Right cardiac atrium (tissue), 5 donors: ENCODE measurements at places on chromosomes 12 and 14.

GRCh38 chr12:39402922-39403321 lies 40.0 kb downstream of the KIF21A start:
- DNase-seq = no peak

DNA sequence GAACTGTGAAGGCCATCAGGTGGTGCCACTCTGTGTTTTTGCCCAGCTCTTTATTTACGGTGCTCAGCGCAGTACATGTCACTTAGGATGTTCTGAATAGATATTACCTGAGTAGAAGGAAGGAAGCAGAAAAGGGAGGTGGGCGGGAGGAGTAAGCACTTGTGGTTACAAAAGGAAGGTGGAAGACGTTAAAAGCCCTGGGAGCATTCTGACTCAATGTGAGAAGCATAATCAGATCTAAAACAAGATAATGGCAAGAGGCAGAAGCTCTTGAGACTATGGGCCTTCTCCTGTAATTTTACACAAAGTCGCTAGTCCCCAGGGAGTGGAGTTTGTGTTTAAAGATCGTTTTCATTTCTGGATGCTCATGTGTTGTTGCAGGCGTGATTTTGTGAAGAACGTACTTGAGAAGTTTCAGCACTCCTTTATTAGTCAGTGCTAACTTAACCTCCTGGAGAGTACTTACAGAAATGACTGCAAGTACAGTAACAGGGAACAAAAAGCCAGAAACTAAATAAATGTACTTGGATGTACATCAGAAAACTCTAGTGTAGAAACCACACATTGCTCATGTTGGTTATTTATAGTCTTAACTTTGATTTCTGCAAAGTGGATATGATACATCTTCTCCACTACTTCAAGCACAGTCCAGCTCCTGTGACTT lies 1523.5 kb downstream of the AACS start:
- no peak for DNase-seq

GRCh38 chr14:55138091-55138490 lies 9.0 kb downstream of the LGALS3 start:
- DNase-seq = peak; percentile 66

DNA sequence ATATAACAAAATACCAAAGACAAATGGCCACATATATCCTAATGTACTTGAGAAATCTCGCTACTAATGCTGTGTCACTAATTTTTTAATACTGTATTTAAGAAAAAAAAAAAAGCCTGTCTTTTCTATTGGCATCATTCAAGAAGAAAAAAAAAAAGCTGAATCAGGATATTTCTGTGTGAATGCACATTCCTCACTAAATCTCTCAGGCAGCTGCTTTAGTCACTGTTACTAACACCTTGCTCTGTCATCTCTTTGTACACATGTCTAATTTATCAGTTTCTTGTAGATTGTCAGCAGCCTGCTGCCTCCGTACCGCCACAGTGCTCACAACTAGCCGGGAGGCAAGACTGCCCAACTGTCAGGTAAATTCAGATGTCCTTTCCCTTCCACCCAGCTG lies 32.0 kb upstream of the FGD4 start:
- no peak for DNase-seq

DNA sequence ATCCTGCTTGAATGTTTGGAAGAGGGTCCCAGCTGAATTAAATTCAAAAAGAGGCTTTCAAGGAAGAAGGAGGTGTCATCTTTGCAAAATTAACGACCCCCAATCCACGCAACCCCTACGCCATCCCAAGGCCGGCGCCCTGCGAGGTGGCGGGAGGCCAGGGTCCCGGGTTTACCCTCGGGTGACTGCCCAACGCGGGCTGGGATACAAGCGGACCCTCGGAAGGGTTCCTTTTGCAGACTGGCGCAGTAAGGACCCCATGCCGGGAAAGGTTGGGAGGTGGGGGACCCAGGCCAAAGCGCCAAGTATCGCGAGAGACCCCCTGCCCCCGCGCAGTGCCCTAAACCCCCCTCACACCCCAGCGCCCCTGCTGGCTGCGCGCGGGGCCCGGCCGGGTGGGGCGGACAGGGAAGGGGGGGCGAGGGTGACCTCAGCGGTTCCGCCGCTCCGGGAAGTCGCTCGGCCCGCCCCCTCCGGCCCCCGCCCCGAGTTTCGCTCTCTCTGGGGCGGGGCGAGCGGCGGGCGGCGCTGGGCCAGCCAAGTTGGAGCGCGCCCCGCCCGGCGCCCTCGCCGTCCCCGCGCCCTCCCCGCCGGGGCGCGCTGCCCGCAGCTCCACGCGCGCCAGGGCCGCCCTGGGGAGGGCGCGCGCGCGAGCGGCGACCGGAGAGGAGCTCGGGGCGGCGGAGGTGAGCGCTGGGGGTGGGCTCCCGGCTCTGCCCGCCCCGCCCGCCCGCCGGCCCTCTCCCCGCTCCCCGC lies 708 bp upstream of the ZBTB42 start:
- peak; percentile 97 for DNase-seq

DNA sequence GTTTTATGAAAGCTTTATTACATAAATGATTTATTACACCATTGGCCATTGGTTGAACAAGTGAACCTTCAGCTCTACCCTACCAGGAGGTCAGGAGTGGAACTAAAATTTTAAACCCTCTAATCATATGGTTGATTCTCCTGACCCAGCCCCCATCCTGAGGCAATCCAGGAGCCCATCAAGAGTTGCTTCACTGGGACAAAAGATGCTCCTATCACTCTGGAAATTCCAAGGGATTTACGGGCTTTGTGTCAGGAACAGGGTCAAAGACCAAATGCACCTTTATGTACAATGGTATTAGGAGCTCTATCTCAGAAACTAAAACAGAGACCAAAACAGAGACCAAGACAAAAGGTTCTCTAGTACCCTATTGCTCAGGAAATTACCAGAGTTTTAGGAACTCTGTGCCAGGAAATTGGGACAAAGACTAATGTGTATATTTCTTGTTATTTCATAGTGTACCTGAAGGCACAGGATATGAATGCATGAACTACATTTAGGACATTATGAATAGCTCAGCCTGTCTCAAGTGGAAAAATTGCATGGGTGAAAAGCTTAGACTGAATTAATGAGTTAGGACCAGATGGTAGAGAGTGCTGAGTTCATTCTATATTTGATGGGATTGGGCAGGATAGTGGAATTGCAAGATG lies 171.7 kb upstream of the FLRT2 start:
- DNase-seq = no peak

DNA sequence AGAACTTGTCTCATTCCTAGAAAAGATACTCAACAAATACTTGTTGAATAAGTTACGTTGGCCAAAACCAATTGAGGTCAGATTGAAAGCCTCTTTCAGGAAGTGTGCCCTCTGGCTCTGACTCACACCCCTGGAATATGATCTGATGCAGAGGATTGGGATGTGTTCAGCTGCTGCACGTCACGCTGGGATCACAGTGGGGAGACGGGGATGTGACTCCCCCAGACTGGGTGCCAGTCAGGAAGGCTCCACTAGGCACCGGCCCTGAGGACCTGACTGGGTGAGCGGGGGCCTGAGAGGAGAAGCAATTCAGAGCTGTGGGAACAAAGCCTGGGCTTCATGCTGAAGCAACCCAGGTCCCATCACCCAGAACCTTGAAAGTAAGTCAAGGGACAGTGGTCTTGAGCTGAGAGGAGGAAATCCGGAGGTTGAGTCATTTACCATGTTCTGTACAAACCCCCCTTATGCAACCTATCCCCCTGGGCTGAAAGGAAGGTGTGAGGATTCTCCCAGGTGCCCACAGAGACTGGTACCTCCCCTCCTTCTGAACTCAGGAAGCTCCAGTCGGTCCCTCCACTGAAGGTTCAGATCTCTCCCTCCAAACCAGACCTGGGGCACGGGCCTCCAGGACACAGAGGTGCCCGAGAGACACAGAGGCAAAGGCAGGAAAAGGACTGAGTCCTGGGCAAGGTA lies 3.9 kb downstream of the CEBPE start:
- no peak for DNase-seq

DNA sequence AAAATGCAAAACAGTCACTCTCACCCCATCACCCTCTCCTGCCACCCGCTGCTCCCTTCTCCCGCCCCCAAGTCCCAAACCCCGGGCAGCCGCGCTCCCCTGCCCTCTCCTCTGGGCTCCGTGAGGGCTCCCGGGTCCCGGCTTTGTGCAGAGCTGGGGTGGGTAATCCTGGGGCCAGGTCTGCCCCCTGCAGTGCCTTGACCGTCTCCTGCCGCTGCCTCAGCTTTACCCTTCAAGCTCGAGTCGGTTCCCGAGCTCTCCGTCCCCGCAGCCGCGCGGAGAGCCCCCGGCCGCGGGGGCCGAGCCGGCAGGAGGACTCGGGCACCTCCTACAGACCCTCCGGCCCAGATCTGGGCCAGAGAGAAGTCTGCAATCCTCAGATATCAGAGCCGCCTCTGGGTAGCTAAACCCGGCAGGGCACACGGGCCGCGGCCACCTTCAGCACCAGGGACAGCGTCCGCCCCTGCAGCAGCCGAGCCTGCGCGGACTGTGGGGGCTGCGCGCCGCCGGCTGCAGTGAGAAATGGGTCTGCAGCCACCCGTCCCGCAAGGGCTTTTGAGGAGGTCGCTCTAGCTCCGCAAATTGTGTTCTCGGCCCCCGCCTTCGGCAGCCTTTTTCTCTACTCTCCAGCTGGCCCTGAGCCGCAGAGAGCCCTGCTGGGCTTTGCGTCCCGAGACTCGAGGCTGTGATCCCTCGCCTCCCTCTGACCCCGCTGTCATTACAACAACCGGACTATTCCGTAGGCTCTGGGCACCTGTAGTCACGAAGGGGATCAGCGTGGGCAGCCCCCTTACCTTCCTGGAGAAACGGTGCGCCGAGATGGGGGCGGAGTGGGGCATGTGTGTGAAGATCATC lies 1.2 kb downstream of the PRMT8 start:
- peak; percentile 87 for DNase-seq

DNA sequence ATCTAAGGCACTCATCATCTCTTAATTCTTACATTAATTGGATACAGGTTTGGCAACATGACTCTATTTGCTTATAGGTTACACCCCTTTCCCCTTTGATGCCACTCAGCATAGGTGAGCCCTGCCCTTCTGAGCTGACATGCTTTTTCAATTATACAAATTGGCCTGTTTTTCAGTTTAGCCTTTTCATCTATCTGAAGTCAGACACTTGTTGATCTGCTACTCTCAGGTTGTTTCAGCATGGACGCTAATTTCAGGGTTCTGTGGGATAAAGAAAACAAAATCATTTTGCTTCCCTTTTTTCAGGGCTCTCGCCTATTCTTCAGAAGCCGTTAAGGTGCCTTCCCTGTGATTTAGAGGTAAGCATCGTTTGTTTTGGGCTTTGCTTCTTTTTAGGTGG lies 55.3 kb downstream of the DACT1 start:
- no peak for DNase-seq

- DNase-seq = no peak
Measured at GRCh38 chr12:22431693-22432251, 97.3 kb upstream of the ST8SIA1 start.

- DNase-seq = no peak
Measured at GRCh38 chr12:5268424-5269210, 163.3 kb upstream of the NTF3 start.

- DNase-seq = peak; percentile 32
Measured at GRCh38 chr12:130973109-130973508, 19.4 kb downstream of the ADGRD1 start.

GRCh38 chr12:59431266-59431665 lies 164.6 kb upstream of the SLC16A7 start:
- DNase-seq = no peak

DNA sequence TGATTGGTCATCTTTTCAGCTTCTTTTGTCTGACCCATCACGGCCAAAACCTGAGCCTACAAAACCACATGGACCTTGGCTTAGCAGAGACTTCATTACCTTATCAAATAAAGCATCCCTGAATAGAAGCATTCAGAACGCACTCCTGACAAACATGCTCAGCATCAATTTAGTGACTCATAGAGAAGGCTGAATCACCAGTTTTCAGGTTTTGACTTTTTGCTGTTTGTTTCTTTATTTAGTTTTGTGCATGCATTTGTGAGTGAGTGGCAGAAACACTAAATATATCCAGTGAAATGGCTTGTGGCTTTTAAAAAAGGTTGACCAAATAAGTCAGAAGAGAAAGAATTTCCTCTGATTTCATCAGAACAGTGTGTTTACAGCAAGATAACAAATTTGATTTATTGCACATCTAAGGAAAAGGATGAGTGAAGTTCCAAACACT lies 19.0 kb upstream of the OVCH1 start:
- DNase-seq = no peak

- peak; percentile 90 for DNase-seq
Measured at GRCh38 chr12:98490501-98491453, 24.6 kb upstream of the TMPO start.

GRCh38 chr14:77088219-77088618 lies 9.8 kb upstream of the CIPC start:
- no peak for DNase-seq

GRCh38 chr12:118185602-118186397 lies 49.9 kb downstream of the PEBP1 start:
- no peak for DNase-seq

DNA sequence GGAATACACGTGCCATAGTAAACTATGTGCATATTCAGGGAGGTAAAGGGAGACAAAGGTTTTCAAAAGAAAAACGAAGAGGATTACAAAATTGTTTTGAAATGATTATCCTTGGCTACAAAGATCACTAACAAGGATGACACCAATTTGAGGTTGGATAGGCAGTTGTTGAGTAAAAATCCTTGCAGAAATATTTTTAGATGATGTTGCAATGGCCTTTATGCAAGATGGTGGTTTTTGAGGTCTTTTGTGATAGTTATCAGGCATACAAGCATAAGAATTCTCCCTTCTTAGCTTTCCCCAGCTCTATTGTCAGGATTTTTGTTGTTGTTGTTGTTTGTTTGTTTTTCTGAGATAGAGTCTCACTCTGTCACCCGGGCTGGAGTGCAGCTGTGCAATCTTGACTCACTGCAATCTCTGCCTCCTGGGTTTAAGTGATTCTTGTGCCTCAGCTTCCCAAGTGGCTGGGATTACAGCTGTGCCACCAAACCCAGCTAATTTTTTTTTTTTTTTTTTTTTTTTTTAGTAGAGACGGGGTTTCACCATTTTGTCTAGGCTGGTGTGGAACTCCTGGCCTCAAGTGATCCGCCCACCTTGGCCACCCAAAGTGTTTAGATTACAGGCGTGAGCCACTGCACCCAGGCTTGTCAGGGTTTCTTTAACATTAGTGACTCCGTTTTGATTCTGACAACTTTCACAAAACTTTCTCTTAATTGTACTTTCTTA lies 7.8 kb downstream of the RNASE1 start:
- no peak for DNase-seq

- no peak for DNase-seq
Measured at GRCh38 chr12:47071241-47071852, 8.1 kb upstream of the PCED1B start.
